ENCODE measurements at places on chromosomes 3 and 15. TPM values are rescaled to one million over a fixed set of nuclear protein-coding genes. Genes with fewer than 3 reads are reported as not detected.

VEPH1 gene
- 0.07 TPM for total RNA-seq

CCR9 gene
- total RNA-seq, result not detected

PRTG gene
- 12.5 TPM for total RNA-seq

IL17RB gene
- 0.83 TPM for total RNA-seq

SAMMSON gene
- total RNA-seq, result not detected

PP2D1 gene
- not detected for total RNA-seq

NANOGP8 gene
- not detected for total RNA-seq

UNC13C gene
- not detected for total RNA-seq

CRTC3 gene
- total RNA-seq, result 26.0 TPM

MAGI1 gene
- 4.5 TPM for total RNA-seq

STRIT1 gene
- total RNA-seq, result not detected

NDUFB5 gene
- 51.9 TPM for total RNA-seq

NEK10 gene
- total RNA-seq, result 1.8 TPM

GOLGA8O gene
- 0.19 TPM for total RNA-seq

DOCK3 gene
- 0.43 TPM for total RNA-seq

XCR1 gene
- not detected for total RNA-seq
